ENCODE measurements at places on chromosomes 16 and 17.

DNA sequence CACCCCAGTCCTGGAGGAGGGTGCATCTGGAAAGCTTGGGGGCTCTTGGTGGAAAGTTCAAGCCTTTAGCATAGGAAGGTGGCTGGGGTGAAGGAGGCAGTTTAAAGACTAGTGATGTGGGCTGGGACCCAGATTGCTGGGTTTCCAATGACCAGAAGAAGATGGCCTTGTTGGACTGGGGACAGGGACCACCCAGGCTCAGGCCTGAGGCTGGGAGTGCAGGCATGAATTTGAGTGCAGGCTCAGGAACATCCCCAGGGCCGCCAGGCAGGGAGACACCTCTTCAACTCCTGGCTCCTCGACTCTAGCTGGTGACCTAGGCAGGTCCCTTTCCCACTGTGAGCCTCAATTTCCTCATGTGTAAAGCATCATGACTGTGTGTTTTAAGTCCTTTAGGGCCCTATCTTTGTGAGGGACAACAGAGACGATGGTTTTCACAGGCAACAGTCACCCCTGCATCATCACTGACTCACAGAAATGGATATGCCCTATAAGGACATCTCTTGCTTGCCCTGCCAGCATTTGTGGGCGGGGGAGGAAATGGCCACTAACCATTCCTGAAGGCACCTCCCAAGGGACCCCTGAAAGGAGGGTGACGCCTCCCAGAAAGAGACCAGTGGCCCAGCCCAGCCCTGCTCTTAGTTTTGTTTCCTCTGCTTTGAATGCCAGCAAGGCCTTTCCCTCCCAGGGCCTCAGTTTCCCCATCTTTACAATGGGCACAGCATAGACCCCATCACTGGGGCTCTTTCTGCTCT, 11.1 kb downstream of the NLRC5 start:
- peak; percentile 92 for DNase-seq

DNA sequence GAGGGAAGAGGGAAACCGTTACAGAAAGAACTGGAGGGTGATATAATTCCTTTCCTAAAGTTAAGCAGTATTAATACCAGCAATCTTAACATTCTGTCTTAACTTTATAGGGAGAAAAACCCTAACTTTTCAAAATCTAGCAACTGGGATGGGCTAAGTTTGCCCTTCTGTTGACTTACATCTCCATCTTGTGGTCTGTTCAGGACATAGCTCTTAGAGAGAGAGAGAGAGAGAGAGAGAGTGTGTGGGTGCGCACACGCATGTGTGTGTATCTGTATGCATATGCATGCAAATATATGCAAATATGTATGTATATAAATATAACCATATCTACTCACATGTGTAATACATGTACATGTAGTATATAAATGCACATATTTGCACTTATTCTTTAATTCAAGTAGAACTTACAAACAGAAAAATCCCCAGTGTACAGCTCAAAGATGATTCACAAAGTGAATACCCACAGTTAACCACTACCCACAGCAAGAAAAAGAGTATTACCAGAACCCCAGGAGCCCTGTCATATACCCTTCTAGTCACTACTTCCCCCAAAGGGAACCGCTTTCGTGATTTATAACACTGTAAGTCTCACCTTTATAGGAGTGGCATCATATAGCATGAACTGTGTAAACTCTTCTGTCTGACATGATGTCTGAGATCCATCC, 46.5 kb downstream of the STX8 start:
- peak; percentile 63 for DNase-seq

- peak; percentile 77 for DNase-seq
Observed at GRCh38 chr16:58755989-58756649, 22.0 kb upstream of the GOT2 start.

GRCh38 chr16:88512728-88513696, 57.2 kb upstream of the ZC3H18 start:
- DNase-seq: no peak

DNA sequence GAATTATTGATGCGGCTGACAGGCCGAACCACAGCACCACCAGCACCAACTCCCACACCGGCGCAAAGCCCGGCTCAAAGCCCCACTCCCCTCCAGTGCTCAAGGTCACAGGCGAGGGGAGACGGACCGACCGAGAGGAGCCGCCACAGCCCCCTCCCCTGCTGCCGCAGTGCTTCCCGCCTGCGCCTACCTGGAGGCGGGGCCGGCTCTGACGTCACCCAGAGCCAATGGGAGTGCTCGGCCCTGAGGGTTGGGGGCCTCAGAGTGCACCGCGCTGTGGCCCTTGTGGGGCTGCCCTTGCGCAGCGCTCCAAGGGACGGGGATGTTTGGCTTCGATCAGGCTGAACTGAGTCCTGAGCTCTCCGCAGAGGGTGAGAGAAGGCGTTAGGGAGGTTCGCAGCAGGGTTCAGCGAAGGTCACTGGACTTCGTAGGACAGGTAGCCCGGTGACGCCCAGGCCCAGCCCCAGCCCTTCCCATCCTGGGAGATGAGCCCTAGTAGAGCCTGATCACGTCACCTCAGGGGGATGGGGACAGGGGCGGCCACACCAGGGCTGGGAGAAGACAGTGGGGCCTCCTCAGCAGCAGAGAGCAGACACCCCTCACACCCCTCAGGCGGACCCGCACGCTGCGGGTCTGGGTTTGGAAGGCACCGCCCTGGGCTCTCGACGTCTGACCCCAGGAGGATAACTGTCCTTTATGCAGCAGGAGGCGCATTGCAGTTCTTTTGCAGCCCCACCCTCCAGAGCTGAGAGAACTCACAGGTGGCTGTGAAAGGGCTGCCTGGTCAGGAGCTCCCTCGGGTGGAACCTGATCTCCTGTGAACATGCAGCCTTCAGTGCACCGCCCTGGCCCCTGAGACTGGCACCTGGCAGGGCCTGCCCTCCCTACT, 1.5 kb downstream of the NDRG4 start:
- no peak for DNase-seq
